Amniotic stem cell (primary cell): ENCODE measurements at places on chromosomes 13 and 19.

- no peak for DNase-seq
These were observed 10.2 kb downstream of the KCNRG start for GRCh38 chr13:50025436-50025835.

DNA sequence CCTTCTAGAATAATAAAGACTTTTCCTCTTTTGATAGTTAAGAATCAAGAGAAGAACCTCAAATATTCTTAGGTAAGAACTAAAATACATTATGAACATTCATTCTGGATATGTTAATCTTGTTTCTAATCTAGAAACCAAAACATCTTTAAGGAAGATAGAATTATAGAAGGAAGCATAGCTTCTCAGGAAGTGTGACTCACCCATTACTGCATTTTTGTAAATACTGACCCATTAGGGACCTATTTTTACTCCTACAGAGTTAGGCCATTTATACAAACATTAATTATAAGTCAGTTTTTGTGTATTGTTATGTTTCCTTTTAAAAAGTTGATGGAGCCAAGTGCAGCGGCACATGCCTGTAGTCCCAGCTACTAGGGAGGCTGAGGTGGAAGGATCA lies 147.1 kb downstream of the NUFIP1 start:
- no peak for DNase-seq

DNA sequence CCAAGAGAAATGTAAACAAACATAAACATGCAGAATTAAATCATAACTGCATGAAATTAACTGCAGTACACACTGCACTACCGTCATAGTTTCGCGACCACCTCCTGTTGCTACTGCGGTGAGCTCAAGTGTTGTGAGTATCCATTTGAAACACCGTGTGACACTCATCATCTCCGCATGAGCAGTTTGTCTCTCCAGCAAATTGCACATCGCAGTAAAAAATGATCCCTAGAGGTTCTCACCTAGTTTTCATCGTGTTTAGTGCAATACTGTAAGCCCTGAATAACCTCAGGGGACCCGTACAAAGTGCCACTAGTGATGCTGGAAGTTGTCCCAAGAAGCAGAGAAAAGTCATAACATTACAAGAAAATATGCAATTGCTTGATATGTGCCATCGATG lies 147.7 kb downstream of the DPF1 start:
- DNase-seq, result no peak

- no peak for DNase-seq
These were observed 14.1 kb upstream of the FRY start for GRCh38 chr13:32017474-32017873.

GRCh38 chr19:45175515-45176345 lies 2.3 kb downstream of the TRAPPC6A start:
- no peak for DNase-seq

GRCh38 chr19:7928334-7928706 lies 2.4 kb upstream of the CTXN1 start:
- no peak for DNase-seq

DNA sequence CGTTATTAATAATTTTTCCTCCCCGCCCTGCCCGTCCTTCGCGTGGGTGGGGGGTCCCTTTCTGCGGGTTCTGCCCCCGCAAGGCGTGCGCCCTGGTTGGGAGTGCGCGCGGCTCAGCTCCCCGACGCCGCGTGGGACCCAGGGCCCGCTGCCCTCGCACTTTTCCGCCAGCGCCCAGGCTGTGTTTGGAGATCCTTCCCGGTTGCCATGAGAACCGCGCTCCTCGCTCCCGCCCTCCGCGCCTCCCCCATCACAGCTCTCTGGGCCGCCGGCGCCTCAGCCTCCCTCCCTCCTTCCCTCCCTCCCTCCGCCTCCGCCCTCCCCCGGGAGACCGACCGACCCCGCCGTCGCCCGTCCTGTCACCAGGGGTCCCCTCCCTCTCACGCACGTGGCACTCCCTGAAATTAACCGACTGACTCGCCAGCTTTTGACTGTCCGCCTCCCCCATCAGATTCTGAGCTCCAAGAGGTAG lies 2.4 kb upstream of the SSBP4 start:
- peak; percentile 79 for DNase-seq
